Globus pallidus (tissue), 1 donor: ENCODE measurements at places on chromosomes 7 and 10.

DNA sequence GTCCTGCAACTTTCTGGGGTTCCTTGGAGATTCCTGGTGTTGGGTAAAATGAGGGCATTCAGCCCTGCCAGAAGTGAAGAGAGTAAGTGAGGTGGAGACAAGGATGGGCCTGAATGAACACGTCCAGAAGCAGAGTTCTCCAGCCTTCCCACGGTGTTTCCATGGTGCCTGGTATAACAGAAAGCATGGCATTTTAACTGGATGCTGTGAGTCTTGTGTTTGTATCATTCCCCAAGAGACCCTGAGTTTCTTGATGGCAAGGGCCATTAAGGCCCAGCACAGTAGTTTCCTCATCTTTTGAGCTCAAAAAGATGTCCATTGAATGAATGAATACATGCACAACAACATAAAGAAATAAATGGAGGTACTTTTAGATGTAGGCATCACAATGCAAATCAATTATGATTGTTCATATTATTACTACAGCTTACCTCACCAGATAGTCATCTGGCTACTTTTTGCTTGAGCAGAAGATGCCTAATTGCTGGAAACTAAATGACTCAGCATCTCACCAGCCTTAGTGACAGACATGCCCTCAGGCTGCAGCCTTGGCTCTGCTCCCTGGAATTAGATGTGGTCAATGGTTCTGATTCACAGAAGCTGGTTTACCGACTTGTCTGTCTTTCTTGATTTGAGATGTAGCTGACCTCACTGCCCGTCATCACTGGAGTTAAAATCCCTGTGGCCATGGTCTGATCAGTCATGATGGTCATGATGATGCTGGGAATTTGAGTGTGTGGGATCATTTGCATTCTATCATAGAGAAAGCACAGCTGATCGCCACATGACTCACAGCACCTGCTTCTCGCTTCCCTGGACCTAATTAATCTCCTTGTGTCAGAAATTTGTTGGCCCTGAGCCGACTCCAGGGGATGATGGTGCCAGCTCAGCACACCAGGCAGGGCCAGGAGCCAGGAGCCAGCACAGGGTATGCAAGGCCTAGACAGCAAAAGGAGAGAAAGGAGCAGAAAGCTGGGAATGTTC lies 83.9 kb downstream of the CXCL12 start:
- DNase-seq: no peak

DNA sequence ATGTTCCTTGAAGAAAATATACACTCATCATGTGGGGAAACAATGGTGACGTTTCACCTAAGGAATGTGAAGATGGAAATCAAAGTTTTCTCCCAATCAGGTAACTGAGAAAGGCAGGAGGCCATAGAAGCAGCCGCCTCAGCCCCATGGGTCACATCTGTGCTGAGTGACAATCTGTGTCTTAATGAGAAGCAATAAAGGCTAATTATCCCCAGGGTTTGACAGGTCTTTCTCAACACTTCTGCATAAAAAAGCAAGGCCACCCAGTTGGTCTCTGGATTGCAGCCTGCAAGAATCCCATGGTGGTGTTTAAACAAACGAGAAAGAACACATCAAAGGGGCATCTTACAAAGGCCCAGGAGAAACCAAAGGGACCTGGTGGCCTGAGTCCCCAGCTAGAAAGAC lies 91.1 kb upstream of the TNS3 start:
- no peak for DNase-seq

GRCh38 chr10:124005991-124006392 lies 87.4 kb downstream of the CHST15 start:
- DNase-seq: no peak

- DNase-seq: no peak
Observed at GRCh38 chr7:17227766-17228490, 70.5 kb upstream of the AHR start.

DNA sequence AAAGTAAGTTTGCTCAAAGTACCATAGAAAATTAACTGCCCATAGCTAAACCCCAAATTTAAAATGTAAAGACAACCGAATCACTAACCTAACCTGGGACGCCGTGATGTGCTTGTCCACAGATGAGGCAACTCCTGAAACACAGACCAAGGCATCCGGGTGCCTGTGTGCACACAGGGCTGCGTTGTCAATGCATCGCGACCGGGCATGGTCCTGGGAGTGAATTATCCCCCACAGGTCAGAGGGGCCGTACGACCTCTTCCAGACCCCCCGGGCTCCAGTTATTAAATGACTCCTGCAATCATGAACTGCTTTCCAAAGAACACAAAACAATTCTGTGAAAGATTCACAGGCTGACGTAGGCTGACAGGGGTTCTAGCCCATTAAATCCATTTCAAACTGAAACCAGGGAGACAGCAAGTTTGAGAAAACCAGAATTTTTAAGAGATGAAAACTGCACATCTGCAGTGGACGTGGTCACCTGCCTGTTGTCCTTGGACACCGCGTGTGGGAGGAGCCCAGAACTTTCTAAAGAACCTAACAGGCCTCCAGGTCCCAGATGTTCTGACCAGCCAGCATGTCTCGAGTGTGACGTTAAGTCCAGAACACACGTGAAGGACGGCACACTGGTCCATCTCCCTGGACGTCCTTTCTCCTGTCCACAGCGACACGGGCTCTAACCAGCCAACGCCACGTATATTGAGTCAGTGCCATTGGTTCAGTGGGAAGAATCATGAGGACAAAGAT lies 297.8 kb downstream of the DNAJB6 start:
- DNase-seq: no peak

GRCh38 chr7:76234931-76235441 lies 33.3 kb downstream of the SRRM3 start:
- peak; percentile 46 for DNase-seq

DNA sequence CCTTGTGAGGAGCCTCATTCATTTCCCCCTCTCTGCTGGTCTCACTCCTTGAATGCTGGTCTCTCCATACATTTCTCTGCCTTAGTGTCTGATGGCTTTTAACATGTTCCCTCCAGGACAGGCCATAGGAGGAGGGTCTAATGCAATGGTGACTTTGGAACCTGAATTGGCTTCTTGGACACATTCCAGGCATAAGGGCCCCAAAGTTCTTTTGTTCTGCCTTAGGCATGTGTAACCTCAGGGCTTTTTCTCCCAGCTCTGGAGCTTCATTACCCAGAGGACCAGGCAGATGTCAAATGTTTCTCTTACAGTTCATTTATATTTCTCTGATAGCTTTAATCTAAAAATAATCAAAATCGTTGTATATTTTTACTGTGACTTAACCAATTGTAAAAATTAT lies 162.6 kb downstream of the SDK1 start:
- no peak for DNase-seq

GRCh38 chr7:32051128-32051527 lies 19.1 kb downstream of the PDE1C start:
- peak; percentile 87 for DNase-seq

GRCh38 chr10:72272689-72273409 lies 875 bp upstream of the DDIT4 start:
- peak; percentile 94 for DNase-seq

GRCh38 chr7:23594879-23595604 lies 2.1 kb upstream of the CCDC126 start:
- no peak for DNase-seq

DNA sequence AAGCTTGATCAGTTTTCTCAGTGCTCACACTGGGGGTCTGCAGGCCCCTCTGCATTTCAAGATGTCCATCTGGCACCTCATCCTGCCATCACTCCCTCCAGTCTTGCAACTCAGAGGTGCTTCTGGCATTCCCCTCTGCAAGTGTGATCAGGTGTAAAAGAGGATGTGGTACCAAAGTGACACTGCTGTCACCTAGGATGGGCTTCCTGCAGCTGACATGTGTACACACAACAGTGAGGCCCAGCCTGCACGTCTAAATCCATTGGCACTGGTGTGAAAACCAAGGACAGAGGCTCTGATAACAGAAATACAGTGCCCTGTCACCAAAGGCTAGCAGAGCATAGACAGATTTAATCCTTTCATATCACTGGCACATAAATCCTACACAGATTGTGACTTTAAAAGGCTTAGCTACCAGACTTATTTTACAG lies 162.5 kb upstream of the CELF2 start:
- DNase-seq: no peak

- DNase-seq: no peak
Observed at GRCh38 chr7:131045526-131045925, 282.1 kb upstream of the MKLN1 start.

GRCh38 chr10:51204066-51204465 lies 129.8 kb downstream of the PRKG1 start:
- DNase-seq: no peak

DNA sequence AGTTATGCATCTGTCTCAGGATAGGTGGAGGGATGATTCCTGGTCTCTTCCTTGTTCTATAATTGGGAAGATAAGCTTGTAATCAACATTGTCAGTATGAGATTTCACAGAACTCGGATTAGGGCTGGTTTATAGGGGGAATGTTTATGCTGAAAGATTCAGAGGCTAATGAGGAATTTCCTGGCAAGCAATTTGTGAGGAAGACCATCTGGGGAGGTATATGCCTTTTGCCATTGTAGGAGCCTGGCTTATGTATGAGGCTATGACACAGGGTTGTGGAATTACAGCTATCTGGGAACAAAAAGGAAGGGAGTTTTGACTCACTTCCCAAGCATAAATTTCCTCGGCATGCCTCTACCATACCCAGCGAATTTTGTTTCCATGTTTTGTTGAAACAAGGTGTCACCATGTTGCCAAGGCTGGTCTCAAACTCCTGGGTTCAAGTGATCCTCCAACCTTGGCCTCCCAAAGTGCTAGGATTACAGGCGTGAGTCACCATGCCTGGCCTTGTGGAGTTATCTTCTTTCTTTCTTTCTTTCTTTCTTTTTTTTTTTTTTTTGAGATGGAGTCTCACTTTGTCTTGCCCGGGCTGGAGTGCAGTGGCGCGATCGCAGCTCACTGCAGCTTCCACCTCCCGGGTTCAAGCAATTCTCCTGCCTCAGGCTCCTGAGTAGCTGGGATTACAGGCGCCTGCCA lies 1.6 kb upstream of the COPS6 start:
- DNase-seq: no peak

DNA sequence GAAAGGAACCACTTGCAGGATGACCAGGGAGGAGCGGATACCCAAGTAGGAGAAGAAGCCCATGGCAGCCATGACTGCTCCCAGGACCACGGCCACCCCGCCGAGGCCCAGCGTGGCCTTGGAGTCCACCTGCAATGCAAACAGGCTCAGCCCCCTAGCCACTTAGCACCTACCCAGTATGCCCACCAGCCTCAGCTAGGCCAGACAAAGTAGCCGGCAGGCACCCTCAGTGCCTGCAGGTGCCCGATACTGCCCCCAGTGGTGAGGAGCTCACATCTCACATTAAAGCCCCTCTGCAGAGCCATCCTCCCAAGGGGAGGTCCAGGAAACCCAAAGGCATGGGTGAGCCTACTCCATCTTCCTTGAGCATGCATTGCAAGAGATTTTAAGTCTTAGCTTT lies 6.6 kb downstream of the NPC1L1 start:
- peak; percentile 7 for DNase-seq

GRCh38 chr7:28348636-28349035 lies 63.7 kb upstream of the CREB5 start:
- DNase-seq: no peak

DNA sequence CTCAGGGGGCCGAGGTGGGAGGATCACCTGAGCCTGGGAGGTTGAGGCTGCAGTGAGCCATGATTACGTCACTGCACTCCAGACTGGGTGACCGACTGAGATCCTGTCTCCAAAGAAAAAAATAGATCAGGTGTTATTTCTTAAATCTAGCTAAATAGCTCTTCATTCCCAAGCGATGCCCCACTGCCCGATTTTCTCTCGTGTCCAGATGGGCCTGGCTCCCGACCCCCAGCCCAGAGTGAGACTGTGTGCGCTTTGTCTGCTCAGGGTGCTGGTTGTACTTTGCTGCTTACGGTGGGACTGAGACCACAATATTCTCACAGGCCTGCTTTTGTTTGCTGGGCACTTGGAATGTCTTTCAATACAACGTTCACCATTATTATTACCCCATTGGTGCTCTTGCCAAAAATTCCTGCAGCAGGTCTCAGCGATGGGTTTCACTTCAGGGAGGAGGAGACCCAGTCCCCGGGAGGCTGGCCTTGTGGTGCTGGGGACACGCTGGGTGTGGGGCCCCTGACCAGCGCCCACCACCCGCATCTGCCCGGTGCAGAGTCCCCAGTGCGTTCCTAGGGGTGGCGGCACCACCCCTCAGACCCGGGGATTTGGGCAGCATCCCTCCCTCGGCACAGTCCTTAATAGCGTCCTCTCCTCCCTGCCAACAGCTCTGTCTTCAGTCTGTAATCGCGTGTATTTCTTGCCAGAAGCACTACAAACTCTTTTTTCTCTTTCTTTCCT lies 20.4 kb upstream of the DPYSL4 start:
- no peak for DNase-seq

- DNase-seq: no peak
Observed at GRCh38 chr10:84342584-84342983, 14.2 kb downstream of the CCSER2 start.
